Stimulated activated CD4-positive, alpha-beta T cell treated with anti-CD3 and anti-CD28 coated beads, Interleukin-1b, Interleukin-23, amount 100 ng/mL, for 1 hour (primary cell): ENCODE measurements at places on chromosomes 1 and 21.

DNA sequence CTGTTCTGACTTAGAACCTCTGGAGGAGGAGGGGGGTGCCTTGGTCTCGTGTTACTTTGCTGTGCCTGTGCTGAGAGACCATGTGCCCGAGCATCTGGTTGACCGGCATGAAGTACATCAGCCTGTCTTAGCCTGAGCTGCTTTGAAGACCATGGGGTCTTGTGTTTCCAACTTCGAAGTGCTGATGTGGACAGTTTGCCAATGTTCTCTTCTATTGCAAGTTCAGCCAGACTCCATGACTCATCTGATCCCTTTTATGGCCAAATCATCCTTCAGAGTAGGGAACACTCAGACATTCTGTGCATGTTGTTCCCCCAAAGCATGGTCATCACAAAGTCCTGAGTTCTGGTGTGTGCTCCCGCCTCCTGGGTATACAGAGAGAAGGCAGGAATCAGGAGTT is 6.0 kb upstream of the PLA2G2C start:
- DNase-seq: no peak

GRCh38 chr1:150311762-150312161 is 9.6 kb upstream of the PRPF3 start:
- DNase-seq: no peak

DNA sequence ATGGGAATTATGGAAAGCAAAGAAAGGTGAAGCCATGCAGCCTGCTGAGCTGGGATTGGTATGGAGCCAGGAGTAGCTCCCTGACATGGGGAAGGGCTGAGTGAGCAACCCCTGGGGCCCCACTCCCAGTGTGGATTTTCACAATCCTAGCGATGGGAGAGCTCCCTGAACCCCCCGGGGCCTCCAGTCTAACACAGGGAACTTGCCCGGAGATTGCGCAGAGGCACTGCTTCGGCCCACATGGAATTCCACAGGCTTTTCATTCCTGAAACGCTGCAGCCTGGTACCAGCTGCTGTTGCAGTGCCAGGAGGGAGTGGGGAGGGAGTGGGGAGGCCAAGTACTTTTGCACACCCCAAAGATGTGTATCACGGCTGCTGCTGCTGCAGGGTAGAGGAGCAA is 110.4 kb upstream of the C21orf91 start:
- no peak for DNase-seq

DNA sequence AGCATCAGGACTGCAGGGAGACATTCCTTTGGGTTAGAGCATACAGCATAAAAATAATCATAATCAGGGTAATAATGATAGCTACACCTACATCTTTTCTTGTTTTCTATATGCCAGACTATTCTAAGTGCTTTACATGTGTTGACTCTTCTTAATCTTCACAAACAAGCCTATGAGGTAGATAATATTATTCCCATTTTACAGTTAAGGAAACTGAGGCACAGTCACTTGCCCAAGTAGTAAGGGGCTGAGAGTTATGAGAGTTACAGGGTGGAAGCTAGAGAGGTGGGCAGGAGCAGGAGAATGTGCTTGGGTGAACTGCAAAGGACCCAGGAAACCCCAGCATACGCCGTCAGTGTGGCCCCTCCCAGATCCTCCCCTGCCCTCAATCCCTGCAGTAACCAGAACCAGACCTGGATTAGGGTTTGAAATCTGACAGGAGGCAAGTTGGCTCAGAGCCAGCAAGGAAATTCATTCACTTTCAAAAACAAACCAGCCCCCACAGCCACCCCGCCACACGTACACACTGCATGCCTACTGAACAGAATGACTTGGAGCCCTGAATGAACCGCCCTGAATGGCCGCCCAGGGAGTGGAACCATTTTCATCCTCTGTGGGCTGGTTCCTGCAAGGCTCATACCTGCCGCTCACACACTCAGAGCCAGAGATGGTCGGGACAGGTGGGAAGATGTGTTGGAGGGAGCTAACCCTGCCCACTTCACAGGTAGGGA is 126.1 kb downstream of the TRABD2B start:
- DNase-seq: no peak
